ENCODE measurements at places on chromosomes 11 and 22. TPM values are rescaled to one million over a fixed set of nuclear protein-coding genes. Genes with fewer than 3 reads are reported as not detected.

Gene CAPN1
- 90.1 TPM for total RNA-seq

Gene SLC22A12
- total RNA-seq = not detected

Gene RIBC2
- not detected for total RNA-seq

Gene PLEKHA7
- total RNA-seq = 19.2 TPM

Gene APOL5
- not detected for total RNA-seq

Gene MYOD1
- total RNA-seq = not detected

Gene C11orf87
- not detected for total RNA-seq

Gene RRM1
- 28.5 TPM for total RNA-seq

DNA sequence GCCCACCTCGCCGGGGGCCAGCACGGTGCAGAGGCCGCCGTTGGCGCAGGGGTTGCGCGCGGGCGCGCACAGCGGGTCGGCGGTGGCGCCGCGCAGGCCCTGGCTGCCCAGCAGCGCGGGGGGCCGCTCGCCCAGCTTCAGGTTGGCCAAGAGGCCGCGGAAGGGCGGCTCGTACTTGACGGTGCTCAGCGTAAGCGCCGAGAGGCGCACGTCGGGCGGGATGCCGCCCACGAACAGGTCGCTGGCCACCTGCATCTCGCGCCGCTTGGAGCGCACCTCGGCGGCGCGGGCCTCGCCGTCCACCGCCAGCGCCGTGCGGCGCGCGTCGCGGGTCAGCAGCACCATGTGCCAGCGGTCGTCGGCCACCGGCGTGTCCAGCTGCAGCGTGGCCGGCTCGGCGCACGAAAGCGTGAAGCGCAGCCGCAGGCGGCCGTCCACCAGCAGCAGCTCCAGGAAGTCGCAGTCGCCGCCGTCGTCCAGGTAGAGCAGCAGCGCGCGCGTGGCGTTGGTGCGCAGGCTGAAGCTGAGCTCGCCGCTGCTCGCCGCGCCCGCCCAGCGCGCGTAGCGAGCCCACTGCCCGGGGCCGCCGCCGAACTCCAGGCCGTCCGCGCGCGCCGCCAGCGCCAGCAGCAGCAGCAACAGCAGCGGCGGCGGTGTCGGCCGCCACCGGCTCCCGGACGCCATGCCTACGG lies 9.8 kb downstream of the NRXN2 start:
- DNase-seq = peak; percentile 57

DNA sequence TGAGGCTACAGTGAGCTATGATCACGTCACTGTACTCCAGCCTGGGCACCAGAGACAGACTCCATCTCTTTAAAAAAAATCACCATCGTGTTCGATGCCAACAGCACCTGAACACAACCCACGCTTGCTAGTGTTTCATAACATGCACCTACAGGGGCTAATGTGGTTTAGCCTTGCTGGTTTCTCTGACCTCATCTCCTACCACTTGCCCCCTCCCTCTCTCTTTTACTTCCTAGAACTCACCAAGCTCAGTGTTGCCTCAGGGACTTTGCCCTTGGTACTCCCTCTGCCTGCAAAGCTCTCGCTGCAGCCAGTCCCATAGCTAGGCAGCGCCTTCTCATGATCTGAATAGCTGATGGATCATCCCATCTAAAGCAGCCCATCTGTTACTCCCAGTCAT lies 99.8 kb downstream of the FBXO7 start:
- DNase-seq = no peak

DNA sequence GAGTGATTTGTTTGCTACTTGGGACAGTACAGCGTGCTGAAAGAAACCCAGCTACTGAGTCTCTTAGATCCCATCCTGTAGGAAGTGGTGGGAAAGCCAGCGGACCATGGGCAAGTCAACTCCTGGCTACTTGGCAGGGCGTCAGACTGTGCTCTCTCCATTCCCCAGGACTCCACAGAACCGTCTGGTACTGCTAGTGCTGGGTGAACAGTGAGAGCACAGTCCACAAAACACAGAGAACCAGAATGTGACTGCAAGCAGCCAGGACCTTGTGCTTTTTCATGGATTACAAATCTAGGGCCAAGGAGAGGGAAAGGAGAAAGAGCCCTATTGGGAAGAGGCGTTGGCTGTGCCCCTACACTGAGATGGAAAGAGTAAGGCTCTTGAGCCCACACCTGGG lies 10.2 kb downstream of the BID start:
- DNase-seq = no peak

DNA sequence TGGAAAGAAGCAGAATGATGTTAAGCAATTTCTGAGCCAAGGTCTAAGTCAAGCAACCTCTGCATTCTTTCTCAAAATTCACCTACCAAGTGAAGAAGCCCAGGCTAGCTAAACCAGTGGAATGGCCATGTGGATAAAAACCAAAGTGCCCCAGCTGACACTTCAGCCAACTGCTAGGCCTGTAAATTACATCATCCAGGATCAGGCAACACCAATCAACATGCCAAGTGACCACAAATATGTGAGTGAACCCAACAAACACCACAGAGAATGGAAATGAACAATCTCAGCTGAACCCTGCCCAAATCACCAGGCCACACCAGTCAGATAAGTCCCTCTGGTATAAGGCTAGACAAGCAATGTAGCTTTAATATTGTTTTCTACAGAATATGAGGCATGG lies 25.1 kb upstream of the FJX1 start:
- DNase-seq = no peak

GRCh38 chr22:49690454-49690853 lies 137.2 kb downstream of the BRD1 start:
- no peak for DNase-seq

DNA sequence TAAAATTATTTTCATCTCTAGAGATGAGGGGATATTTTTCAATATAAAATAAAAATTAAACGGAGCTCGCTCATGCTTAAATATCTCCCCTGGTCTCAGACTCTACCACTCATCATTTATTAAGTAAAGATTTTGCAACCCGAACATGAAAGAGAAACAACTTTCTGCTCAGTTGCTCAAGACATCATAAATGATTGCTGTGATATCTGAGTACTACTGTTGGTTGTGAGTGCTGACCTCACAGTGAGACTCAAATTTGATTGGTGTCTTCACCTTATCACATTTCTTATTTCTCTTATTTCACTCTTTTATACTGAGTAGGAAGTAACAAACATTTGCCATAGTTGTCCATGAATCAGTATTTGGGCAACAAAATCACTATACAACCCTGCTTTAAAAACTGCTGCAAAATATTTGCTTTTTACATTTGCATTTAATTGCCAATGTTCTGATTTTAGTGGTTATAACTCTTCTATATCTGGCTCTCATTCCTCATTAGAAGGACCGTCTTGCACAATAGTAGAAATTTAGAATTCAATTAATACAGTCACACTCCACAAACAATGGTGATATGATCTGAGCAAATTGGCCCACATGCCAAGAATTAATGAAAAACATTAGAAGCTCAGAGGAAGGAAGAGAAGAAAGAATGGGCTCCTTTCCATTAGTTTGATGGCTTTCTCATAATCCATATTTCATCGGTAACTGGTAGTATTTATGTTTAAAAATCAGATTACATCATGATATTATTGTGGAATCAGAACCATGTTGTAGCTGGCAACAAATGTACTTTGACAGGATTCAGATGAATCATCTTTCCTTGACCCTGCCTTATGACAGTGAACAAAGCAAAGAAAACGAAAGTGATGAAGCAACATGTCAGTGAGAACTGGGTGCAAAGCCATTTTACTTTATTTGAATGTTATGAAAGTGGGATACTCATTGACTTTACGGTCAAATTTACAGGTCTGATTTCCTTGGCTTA lies 973.6 kb upstream of the TENM4 start:
- no peak for DNase-seq

- DNase-seq = peak; percentile 67
These were observed 28.6 kb downstream of the APOL5 start for GRCh38 chr22:35746248-35746647.

DNA sequence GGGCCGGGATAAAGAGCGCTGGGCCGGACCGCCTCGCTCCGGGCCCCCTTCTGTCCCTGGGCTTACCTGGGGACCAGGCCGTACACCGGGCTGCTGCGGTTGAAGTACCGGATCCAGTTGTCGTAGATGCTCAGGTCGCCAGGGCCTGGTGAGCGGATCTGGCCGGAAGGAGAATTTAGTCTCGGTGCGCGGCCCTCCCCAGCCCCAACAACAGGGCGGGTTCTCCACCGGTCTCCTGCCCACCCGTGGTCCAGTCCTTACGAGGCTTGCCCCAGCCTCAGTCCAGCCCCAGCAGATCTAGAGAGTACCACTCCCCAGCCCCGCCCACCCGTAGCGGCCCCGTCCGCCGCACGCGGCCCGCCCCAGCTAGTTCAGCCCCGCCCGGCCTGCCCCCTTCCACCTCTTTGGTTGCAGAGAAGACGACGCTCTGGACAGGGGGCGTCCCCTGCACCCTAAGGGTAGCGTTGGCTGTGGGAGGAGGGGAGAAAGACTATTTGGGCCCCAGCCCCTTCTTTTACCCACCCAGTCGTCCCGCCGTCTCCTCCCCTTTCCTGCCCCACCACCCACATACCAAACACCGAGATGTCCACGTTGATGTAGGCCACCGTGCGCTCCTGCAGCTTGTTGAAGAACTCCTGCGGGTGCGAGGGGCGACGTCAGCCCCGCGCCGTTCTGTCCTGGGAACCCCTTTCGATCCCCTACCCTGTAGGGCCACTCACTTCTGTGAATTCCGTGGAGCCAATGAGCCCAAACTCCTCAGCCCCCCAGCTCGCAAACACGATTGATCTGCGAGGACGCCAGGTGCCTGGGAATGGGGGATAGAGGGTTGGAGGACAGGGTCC lies 6.8 kb downstream of the SAC3D1 start:
- peak; percentile 65 for DNase-seq

GRCh38 chr11:63583357-63583677 lies 20.1 kb upstream of the PLAAT2 start:
- no peak for DNase-seq

GRCh38 chr22:25551396-25551795 lies 13.1 kb upstream of the GRK3 start:
- DNase-seq = no peak

- no peak for DNase-seq
These were observed 92.5 kb downstream of the TMPRSS5 start for GRCh38 chr11:113613619-113614018.

GRCh38 chr22:42461511-42461910 lies 29.3 kb upstream of the NFAM1 start:
- no peak for DNase-seq

DNA sequence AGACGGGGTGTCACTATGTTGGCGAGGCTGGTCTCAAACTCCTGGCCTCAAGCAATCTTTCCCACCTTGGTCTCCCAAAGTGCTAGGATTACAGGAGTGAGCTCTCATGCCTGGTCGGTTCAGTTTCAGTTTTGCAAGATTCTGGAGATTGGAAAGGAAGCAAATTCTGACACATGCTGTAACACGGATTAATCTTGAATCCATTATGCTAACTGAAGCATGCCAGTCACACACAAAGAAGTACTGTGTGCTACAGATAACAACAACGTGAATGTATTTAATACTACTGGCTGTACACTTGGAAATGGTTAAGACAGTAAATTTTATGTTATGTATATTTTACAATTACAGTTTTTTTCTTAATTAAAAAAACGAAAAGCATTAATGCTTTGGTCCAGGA lies 107.6 kb downstream of the MED15 start:
- no peak for DNase-seq

DNA sequence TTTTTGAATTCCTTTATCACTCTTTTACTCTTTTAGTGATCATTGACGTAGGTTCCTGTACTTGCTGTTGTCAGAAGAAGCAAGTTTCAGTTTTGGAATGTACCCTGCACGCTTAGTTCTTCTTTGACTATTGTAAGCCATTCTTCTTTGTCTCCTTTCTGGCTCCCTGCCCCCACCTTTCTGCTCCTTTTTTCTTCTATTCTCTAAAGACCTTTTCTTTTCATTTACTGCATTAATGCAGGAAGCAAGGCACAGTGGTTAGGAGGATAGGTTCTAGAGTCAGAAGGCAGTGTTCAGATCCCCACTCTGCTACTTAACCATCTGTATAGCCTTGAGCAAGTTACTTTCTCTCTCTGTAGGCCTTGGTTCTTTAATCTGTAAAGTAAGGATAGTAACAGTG lies 33.7 kb upstream of the RAG2 start:
- DNase-seq = no peak

- DNase-seq = no peak
These were observed 61.1 kb downstream of the SPECC1L start for GRCh38 chr22:24331468-24332440.

- peak; percentile 46 for DNase-seq
These were observed 673 bp downstream of the CDON start for GRCh38 chr11:126061707-126062678.

GRCh38 chr11:125481531-125481930 lies 14.5 kb downstream of the FEZ1 start:
- no peak for DNase-seq

DNA sequence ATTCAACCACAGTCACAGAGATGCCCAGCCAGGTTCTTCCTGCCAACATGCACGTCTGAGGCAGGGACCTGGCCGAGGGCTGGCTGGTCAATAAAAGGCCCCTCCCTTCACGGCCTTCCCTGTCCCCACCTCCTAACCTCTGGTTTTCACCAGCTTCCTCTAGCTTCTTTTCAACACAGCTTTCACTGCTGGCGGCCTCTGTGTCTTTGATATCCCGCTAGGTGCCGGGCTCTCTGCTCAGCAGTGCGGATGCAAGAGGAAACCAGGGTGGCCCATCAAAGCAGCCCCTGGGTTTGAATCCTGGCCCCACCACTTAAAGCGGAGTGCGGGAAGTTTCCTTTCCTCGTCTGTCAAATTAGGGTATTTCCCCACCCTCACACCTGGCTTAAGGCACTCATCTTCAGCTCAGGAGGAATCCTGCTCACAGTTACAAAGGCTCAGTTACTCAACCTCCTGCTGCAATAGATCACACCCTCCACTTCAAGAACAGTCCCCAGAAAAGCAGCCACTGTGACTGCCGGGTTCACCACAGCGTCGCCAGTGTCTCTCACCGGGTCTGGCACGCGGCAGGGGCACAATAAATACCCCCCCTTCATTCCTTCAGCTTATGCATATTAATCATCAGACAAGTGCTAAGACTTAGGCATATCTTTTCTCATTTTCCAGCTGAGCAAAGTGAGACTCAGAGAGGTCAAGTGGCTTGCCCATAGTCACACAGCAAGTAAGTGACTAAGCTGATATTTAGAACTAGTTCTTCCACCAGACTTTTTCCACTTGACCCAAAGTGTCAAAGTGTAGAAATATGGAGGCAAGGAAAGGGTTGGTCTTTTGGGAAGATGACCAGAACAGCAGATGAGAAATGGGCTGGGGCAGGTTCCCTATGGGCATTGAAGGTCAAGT lies 45.7 kb downstream of the TXN2 start:
- DNase-seq = no peak

DNA sequence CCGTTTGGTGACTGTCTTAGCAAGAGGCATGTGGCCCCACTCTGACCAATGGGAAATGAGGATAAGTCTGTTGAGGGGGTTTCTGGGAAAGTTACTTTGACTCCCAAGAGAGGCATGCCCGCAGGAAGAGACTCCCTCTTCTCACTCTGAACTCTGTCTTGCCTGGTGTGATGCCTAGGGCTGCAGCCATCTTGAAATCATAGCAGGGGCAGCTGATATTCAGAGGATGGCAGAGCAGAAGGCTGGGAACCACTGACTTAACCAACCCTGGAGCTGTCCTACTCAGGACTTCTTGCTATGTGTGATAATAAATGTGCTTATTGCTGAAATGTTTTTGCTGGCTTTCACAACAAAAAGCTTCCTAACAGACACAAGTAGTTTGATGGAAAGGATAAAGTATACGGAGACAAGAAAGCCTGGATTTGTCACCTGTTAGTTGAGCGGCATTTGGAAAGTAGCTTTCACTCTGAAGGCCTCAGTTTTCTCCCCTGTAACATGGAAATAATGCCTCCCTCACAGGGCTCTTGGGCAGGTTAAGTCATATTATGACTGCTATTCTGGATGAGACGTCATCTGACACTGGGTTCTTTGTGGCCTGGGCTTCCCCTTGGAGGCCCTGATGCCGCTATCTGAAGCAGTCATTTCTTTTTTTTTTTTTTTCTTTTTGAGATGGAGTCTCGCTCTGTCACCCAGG lies 128.5 kb downstream of the CEP164 start:
- DNase-seq = no peak
